ENCODE measurements at places on chromosomes 4 and X.

DNA sequence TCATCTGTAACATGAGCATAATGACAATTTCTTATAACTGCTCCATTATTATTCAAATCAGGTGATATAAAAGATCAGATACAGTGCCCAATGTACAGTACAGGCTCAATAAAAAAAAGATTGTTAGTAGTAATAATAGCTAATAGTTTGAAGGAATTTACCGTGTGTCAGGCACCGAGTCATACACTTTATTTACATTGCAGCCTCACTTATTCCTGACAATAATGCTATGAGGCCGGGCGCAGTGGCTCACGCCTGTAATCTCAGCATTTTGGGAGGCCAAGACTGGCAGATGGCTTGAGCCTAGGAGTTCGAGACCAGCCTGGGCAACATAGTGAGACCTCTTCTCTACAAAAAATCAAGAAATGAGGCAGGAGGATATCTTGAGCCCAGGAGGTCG, 10.1 kb upstream of the MAP7D3 start:
- DNase-seq = no peak

GRCh38 chrX:102624105-102624504, 24.8 kb downstream of the ARMCX5 start:
- no peak for DNase-seq

- no peak for DNase-seq
Observed at GRCh38 chrX:134661295-134661694, 3.0 kb upstream of the PLAC1 start.

- DNase-seq = no peak
Observed at GRCh38 chr4:133150486-133151340, 1.6 kb downstream of the PCDH10 start.

GRCh38 chr4:17204908-17205307, 306.5 kb upstream of the LDB2 start:
- DNase-seq = no peak

DNA sequence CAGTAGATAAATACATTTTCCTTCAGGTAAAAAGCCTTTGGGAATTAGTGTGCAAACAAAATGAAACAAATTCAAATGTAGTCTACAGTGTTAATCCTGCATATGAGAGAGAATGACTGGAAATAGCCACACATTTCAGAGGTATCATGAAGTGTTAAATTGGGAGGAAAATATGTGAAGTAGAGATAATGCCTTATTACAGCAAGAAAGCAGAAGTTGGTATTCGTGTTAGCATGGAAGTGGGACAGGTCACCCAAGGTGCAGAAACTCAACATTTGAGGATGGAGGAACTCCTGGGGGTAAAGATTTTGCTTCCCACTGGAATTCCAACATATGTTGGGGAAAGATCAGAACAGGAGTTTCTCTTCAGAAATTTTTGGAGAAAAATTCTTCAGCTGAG, 51.3 kb downstream of the EMCN start:
- DNase-seq = no peak

DNA sequence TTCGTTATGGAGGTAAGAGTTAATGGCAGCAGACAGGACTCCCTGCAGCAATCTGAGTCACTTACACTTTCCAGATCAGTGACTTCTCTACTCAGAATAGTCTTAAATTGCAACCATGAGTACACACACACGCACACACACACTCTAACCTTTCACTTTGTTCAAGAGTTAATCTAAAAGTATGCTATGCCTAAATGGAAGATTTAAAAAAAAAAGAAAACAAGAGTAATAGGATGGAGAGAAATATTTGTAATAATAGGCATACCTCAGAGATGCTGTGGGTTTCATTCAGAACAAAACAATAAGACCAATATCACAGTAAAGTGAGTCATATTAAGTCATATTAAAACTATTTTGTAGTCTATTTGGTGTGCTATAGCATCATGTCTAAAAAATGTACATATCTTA, 969.1 kb upstream of the PCDH10 start:
- no peak for DNase-seq

DNA sequence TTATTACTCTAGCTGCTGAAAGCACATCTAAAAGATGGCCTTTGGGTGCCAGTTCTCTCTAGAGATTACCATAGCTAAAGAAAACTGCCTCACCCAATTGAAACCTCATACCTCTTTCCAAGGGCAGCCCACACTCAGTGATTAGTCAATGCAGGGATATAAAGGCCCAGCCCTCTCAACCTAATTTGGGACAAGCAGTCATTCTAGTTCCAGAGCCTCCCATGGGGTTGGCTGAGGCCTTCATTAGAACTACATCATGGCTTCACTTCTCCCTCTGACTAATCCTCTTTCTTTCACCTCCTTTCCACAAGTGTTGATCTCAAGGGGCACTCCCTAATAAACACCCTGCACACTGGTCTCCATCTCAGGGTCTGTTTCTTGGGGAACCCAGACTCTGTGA, 38.5 kb upstream of the C1GALT1C1 start:
- no peak for DNase-seq

- no peak for DNase-seq
Observed at GRCh38 chr4:33045334-33045733, 2325.2 kb downstream of the PCDH7 start.

DNA sequence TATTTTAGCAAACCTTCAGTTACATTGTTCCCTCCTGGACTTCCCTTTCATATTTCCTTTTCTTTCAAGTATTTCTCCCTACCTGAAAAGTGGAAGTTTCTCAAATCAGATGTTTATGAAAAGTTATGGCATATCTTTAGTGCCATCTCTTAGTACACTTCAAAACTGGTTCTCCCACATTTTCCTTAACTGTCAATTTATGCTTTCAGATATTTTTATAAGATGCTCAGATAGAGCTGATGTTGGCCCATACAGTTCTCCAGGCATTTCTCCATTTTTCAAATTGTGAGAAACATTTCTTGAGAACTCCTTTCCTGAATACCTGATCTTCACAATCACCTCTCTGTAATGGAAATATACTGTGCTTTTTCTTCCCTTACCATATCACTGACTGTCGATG, 32.5 kb upstream of the AP1AR start:
- DNase-seq = no peak

GRCh38 chrX:130786030-130786429, 117.0 kb downstream of the ENOX2 start:
- no peak for DNase-seq

- DNase-seq = no peak
Observed at GRCh38 chrX:128619490-128619889, 567.3 kb upstream of the ACTRT1 start.

- DNase-seq = no peak
Observed at GRCh38 chrX:9393571-9393970, 71.3 kb upstream of the TBL1X start.

GRCh38 chr4:19187691-19188090, 1064.0 kb upstream of the SLIT2 start:
- no peak for DNase-seq

- no peak for DNase-seq
Observed at GRCh38 chr4:8305851-8306471, 36.4 kb downstream of the HTRA3 start.

DNA sequence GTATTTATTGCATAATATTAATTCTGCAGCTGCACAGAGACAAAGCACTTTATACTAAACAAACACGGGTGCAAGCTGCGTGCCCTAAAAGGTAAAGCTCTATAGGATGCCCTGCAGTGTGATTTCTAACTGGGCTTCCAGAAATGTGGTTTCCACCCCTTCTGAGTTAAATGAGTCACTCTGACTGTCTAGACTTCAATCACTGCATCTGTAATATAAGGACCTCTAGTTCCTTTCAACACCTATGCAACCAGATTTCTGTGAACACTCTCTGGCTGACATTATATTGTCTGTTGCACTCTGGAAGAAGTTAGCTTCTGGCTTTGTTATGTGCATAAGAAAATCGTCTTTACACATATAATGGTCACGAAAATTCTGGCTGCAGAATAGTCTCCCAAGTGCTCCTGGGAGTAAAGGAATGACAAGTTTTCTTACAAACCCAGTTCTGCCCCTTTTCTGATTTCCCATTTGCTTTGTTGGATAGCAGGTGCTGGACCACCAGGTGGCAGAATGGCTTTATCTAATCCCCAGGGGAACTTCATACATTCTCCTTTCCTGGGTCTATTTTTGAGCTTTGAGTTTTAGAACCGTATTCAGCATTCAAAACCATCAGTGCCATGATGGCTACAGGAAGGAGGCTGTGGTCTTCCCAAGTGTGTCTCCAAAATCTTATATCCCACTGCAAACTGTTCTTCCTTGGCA, 842.2 kb downstream of the STIM2 start:
- no peak for DNase-seq

- no peak for DNase-seq
Observed at GRCh38 chrX:108437349-108438109, 693 bp downstream of the COL4A6 start.
